ENCODE measurements at places on chromosomes 12 and 14.

GRCh38 chr14:94081386-94081820 is 293 bp downstream of the IFI27L1 start:
- DNase-seq, result no peak

DNA sequence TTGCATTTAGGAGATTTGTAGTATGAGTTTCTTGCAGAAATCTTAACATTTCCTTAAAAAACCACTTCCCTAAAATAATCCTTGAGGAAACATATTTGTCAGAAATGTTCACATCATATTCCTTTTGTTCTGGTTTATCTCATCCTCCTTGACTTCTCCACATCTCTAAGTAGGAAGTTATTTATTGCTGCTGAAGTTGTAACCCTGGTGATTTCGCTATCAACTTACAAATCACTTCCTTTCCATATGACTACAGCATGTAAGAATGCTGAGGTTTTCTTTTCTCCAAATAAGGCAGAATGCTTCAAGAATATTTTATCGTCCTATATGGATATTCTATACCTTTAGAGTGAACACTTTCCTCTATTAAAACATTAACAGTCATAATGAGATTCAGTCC is 751.7 kb downstream of the NRXN3 start:
- no peak for DNase-seq

- peak; percentile 87 for DNase-seq
Measured at GRCh38 chr12:5988659-5989116, 43.6 kb upstream of the ANO2 start.

DNA sequence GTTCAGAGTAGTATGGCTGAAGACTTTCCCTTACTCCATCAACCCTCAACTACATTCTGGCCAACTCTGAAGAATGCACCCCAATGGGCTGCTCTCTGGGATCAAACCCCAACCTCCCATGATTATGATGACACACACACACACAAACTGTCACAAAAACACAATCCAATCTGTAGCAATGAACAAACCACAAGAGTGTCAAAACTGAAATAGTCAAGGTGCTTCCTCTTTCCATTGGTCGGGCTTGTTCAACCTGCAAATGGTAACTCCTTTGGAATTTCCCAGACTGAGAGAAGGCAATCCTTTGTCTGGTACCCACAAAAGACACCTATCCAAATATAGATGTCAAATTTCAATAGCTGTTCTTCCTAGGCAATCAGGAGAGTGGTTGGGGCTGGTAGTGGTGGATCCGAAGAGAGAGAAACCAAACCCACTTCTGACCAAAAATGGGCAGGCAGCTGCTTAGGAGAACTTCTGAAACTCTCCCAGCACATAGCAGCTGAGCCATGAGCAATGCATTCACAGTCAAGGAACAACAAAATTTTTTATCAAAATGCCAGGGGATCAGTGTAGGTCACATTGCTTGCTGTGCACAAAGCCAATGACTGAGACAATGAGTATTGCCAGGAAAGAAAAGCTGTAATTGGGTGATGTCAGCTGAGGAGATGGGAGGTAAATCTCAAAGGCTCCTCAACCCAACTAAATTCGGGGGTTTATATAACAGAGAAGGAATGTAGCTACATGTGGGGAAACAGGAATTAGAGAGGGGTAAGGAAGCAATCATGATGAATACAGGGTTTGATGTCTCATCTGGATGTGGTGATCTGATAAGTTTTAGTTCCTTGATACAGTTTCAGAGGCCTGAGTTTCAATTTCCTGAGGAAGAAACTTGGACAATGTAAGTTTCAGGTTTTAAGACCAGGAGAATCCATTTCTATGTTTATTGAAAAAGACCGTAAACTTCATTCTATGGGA is 191.4 kb downstream of the KITLG start:
- peak; percentile 28 for DNase-seq

- no peak for DNase-seq
Measured at GRCh38 chr14:92706386-92706785, 42.0 kb downstream of the LGMN start.

DNA sequence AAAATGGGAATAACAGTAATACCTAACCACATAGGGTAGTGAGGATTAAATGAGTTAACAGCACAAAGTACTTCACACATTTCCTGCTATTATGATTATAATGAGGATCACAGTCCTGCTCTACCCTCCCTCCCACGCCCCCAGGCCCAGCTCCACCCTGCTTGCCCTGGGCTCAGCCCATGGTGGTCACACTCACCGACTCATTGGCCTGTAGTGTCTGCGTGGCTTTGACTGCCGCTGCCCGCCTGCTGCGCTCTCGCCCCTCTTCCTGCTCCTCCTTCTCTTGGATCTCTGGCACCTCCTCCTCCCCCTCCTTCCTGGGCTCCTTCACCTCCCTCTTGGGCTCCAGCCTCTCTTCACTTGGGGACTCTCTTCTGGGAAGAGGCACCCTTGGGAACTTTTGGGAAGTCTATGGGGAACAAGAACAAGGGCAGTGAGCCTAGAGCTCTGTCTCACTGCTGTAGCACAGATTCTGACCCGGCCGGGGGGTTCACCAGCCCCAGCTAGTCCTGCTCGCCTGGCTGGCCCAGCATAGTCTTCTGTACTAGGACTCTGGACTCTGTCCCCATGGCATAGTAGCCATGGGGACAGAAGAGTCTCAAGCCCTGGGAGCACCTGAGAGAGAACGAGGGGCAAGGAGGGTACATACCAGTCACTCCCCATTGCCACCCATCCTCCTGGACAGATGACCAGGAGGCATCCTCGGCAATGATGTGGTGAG is 7.1 kb upstream of the PNMA1 start:
- no peak for DNase-seq
